GM13976 (cell line): ENCODE measurements at places on chromosomes 3 and 15.

- no peak for DNase-seq
Measured at GRCh38 chr3:39445927-39446326, 21.6 kb upstream of the MOBP start.

DNA sequence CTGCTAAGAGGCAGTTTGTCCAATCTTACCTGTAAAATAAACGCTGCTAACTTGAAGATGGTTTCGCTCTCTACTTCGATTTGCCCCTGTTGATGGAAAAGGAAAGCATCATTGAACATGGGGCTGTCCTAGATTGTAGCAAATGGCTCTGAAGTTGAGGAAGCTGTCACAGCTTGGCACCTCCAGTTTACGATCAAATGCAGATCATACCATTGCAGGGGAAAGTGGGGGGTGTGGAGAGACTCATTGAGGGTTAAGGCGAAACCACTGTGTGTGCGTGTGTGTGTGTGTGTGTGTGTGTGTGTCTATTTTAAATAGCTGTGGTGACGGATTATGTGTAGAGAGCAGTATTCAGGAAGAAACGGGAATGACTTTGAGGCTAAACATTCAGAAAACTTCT is 127.6 kb upstream of the LMOD3 start:
- DNase-seq: no peak

DNA sequence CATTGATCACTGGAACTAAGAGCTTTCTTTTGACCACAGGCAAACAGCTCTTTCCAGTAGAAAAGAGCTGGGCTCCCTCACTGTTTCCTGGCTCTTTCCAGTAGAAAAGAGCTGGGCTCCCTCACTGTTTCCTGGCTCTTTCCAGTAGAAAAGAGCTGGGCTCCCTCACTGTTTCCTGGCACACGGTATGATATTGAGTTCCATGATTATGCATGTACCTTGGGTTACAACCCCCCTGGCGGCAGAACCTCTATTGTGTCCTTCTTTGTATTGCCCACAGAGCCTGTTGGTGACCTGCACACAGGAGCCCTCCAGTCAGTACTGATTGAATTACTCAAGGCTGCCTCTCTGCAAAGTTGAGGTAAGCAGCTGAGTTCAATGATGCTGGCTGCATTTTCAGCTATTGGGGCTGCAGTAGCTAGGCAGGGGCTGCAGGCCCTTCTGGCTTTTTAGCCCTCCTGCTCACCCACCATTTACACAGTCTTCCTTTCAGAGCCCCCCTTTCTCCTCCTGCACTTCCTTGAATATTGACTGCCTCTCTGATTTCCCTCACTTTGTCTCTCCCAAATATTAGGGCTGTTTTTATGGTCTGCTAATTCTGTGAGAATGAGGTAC is 10.2 kb downstream of the ACKR2 start:
- DNase-seq: no peak

GRCh38 chr3:39000008-39000450 is 51.7 kb downstream of the SCN11A start:
- DNase-seq: peak; percentile 66
